ENCODE measurements at places on chromosomes 7 and 10.
A peak's percentile ranks its signal among the peaks of the same experiment; 100 is the strongest.

GRCh38 chr7:148698397-148699023, at the start of gene CUL1:
Gene CUL1 (plus strand): TSS chr7:148698903. CDS start chr7:148730123, 31,220 bp downstream.
- peak; percentile 79 for DNase-seq

DNA sequence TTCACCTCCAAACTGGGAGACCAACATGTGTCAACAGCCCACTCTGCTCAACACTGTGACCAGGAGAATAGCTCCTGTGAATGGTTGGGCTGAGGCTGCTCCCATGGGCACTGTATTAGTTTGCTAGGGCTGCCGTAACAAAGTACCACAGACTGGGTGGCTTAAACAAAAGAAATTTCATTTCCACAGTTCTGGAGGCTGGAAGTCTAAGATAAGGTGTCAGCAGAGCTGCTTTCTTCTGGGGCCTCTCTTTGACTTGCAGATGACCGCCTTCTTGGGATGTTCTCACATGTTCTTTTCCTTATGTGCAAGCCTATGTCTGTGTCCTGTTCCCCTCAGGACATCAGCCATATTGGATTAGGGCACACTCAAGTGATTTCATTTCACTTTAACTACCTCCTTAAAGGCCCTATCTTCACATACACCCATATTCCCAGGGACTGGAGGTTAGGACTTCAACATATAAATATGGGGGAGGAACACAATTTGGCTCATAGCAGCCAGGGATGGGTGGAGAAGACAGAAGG, 90.3 kb downstream of the CPED1 start:
- no peak for DNase-seq

GRCh38 chr10:97707134-97707861, 6.2 kb upstream of the MARVELD1 start:
- DNase-seq: no peak

DNA sequence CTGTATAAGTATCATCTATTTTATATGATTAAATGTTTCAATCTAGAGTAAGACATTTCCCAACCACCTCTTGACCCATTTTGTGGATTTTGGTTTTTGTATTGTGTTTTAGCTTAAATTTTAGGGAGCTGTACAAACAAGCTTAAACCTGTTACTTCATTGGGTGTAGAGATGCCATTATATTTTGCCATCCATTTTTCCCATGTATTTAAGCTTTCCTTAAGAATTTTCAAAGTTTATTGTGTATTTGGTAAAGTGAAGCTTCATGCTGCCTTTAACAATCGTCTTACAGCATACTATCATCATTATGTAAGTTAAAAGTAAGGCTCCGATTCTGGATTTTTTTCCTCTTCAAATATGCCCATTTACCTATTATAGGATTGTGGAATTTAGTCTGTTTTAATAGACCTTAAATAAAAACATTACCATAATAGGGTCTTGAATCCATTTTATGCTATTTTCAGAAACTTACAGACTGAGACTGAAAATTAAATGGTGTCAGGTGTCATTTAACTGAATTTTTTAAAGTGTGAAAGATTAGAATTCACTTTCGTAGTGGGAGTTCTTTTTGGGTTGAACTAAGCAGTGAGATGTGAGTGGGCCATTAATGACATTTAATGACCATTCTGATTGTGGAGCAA, 2.2 kb downstream of the KMT2E start:
- no peak for DNase-seq

GRCh38 chr7:116236020-116236630, 25.8 kb downstream of the TES start:
- DNase-seq: no peak

DNA sequence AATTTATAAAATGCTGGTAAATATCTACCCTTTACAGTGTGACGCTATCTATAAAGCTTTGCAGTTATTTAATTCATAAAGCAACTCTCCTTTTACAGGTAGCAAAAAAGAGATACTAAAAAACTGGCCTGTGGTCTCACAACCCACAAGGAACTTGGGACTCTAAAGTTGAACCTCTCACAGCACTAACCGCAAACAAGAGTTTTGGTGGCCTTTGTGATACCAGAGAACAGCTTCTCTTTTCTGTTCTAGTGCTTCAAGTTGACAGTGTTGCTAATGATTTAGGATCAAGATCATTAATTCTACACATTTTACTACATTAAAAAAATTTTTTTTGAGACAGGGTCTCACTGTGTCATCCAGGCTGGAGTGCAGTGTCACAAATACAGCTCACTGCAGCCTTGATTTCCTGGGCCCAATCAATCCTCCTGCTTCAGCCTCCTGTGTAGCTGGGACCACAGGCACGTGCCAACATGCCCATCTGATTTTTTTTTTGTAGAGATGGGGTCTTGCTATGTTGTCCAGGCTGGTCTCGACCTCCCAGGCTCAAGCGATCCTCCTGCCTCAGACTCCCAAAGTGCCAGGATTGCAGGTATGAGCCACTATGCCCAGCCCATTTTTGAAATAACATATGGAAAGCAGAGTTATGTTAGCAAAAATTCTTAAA, 56.0 kb upstream of the ST8SIA6 start:
- no peak for DNase-seq

DNA sequence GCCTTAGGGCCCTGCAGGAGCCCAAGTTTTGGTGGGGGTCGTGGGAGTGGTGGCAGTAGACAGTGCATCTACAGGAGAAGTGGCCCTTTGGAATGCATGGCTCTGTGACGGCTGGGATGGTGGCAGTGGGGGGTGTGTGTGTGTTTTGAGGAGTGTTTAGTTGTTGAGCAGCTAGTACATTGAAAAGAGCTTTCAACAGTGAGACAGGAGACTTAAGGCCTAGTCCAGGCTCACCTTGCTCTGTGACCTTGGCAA, 27.1 kb downstream of the ZNF775 start:
- DNase-seq: no peak

- DNase-seq: no peak
Observed at GRCh38 chr7:75989500-75990388, 4.7 kb downstream of the TMEM120A start.

GRCh38 chr7:50304129-50304910, at the start of gene IKZF1:
Gene IKZF1 (plus strand): TSS chr7:50304716. CDS start chr7:50319062, 14,346 bp downstream.
- DNase-seq: no peak

DNA sequence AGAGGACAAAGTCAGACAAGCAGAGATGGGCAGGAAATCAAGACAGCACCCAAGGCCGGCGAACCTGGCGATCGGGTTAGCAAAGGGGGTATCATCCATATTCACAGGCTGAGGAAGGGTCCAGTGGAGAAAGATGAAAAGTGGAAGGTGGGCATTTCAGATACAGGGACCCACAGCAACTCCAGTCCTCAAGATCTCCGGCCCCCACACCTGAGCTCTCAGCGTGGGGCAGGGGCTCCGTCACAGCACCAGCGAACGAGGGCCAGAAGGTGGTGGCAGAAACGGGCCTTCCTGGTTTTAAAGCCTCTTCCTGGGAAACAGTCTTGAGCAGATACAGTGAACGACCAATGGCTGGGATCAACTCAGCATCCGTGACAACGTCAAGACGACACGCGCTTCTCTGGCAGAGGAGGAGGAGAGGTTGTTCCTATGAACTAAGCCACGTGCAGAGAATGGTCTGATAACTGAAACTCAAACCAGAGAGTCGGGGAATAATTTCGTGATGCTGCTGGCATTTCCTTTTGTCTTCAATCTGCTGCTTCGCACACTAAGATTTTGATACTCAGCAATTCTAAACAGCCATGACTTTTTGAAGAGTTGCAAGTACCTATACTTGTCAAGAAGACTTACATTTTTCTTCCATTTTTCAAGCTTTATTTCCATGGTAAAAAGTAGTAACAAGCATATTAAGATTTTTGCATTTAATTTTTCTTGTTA, 219.8 kb downstream of the ZMYND11 start:
- no peak for DNase-seq

DNA sequence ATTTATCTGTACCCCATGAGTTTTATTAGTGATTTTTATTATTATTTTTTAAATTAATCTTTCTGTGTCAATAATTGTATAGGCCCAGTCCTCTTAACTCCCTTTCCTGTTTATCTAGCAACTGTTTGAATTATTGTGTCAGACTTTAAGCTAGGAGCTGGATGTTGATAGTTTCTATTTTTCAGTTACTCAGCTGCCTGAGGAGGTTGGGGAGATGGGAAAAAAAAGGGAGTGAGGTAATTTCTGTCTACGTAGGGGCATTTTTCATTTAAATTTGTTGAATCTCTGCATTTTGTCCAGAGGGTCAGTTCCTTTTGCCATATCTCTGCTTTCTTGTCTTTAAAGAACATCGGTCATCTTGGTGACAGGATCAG, 5.0 kb upstream of the ZNF518A start:
- DNase-seq: no peak

GRCh38 chr10:79403441-79404230, 41.8 kb downstream of the ZCCHC24 start:
- DNase-seq: no peak

DNA sequence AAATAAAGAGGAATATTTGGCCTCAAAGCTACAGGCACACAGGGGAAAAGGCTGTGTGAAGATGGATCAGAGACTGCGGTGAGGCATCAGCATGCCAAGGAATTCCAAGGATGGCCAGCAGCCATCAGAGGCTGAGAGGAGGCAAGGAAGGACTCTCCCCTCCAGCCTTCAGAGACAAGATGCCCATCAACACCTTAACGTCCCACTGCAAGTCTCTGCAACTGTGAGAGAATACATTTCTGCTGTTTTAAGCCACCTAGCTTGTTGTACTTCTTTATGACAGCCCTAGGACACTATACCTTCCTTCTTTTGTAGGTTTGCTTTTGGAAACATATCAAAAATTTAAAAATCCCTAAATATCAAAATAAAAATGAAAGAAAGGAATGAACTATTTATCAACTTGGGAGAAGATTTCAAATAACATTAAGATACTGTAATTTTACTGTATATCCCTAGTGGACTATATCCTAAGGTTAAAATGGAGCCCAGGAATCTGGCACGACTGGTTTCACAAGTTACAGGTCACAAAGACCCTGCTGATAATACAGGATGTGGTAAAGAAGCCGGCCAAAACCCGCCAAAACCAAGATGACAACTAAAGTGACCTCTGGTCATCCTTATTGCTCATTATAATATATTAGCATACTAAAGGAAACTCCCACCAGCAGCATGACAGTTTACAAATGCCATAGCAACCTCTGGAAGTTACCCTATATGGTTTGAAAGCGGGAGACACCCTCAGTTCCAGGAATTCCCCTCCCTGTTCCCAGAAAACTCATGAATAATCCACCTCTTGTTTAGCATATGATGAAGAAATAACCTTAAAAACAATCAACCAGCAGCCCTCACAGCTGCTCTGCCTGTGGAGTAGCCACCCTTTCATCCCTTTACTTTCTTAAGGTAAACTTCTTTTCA, 185.2 kb downstream of the AVL9 start:
- no peak for DNase-seq

DNA sequence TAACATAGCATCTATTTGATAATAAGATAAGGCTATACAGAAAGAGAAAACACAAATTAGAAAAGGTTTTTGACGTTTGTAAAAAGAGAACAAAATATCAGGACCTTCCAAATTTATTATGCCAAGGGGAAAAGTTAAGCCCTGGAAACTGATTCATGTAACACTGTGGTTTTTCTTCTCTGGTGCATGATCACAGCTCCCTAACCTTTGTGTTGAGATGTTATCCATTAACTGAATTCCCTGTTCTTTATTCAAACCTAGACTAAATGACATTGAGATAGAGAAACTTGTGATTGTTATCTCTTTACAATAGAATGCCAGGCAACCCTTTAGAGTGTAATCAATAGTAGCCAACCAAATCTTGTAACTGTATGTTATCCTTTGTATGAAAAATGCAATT, 141.5 kb upstream of the NRG3 start:
- no peak for DNase-seq

- DNase-seq: no peak
Observed at GRCh38 chr7:87479951-87480350, 4.5 kb upstream of the ABCB4 start.

- no peak for DNase-seq
Observed at GRCh38 chr7:30446266-30446665, 32.3 kb downstream of the NOD1 start.

GRCh38 chr7:148983200-148984146, 44.8 kb downstream of the PDIA4 start:
- peak; percentile 76 for DNase-seq

- no peak for DNase-seq
Observed at GRCh38 chr10:66990143-66990830, 64.5 kb downstream of the LRRTM3 start.

DNA sequence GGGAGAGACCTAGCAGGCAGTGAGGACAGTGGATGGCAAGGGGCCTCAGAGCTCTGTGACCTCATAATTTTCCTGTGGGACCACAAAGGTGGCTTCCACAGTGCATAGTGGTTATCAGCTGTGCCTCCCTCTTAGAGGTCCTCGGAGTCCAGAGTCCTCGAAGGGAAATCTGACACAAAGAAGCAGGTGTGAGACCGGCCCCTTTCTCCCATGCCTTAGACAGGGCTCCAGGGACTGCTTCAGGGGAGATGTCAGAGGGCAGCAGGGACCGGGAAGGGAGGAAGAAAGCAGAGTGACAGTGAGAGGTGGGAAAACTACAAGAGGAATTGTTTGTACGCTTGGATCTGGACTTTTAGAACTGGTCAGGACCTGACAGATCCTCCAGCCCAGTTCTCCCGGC, 66.3 kb downstream of the BAMBI start:
- DNase-seq: no peak

DNA sequence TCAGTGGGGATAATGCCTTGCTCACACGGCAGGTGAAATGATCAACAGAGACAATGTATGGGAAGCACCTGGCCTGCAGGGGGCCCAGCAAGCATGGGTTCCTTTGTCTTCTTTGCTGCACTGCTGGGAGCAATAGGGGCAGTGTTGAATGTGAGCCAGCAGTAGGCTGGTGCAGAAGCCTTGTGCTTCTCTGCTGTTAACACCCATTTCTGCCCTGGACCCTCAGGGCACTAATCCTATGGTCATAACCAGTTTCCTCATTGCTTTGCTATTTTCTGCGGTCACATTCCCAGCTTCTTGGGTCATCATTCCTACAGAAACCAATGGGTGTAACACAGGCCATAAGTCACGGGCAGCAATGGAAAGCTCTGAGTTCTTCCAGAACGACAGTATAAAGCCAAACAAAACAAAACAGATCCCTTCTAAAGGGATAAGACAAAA, 10.9 kb upstream of the LGI1 start:
- no peak for DNase-seq

- no peak for DNase-seq
Observed at GRCh38 chr10:43170491-43170890, 32.2 kb downstream of the CSGALNACT2 start.

- no peak for DNase-seq
Observed at GRCh38 chr10:114629083-114629823, 28.8 kb downstream of the ABLIM1 start.

- DNase-seq: no peak
Observed at GRCh38 chr7:116797612-116798011, 64.8 kb upstream of the CAPZA2 start.

GRCh38 chr7:85997515-85997914, 646.2 kb upstream of the GRM3 start:
- DNase-seq: no peak

DNA sequence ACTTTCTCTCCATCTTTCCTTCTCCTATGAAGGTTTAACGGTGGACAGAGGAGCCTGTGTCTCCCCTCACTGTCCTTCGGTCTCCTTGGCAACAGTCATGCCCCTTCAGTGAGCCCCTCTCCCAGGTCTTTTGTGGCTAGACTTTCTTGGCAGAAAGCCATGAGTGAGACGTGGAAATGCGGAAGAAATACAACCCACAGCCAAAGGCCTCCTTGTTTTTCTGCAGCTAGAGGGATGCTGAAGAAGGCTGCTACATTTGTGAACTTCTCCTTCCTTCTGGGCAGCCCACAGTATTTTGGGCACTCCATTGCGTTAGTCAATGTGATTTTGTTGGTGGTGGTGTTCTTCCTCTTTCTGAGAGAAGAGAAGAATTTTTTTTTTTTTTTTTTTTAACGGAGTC, 333.7 kb upstream of the PODXL start:
- DNase-seq: no peak
